NCI-H526 (cell line): ENCODE measurements at places on chromosomes 7 and 10.

DNA sequence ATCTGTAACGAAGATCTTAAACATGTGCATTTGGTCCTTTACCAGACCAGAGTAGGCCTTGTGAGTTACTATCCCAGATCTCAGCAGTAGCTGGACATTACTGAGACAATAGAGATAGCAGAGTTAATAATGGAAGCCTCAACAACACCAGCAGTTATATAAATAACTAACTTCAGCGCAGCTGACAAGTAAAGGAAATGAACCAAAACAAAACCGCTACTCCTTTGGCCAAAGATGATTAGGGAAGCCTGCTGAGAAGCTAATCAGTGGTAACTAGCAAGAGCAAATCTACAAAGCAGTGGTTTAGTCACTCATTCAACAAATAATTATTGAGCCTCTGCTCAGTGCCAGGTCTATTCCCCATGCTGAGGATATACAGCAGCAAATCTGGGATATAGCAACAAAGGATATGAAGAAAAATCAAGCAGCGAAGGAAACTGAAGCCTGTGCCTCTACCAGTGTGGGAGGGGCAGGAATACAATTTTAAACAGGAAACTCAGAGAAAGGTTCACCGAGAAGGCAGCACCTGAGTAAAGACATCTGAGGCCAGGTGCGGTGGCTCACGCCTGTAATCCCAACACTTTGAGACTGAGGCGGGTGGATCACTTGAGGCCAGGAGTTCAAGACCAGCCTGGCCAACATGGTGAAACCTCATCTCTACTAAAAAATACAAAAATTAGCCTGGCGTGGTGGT is 103.6 kb downstream of the ELMO1 start:
- no peak for DNase-seq

DNA sequence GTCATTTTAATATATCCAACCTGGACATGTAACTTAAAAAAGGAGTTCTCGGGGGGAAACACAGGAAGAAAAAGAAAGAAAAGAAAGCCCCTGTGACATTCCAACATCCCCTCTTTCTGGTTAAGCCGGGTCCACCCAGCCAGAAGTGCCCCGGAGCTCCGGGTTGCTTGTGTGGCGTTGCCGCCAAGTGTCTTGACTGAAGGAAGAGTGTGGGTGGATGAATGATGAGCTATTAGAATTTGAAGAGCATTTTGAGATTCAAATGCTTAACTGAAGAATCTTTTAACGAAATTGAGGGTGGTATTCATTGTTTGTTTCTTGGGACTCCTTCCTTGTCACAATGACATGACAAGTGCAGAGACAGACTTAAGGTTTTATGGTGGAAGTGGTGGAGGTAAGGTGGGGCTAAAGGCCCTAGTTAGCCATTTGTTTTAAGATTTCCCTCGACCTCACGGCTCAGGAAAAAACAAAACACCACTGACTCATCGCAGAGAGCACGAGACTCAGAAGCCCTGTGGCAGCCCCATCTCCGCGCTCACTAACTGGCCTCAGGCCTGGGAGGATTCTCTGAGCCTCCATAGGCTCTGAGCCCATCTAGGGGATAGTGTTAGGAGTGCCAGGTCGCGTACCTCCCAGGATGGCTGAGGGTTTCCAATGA is 1.8 kb upstream of the GLI3 start:
- DNase-seq: no peak

DNA sequence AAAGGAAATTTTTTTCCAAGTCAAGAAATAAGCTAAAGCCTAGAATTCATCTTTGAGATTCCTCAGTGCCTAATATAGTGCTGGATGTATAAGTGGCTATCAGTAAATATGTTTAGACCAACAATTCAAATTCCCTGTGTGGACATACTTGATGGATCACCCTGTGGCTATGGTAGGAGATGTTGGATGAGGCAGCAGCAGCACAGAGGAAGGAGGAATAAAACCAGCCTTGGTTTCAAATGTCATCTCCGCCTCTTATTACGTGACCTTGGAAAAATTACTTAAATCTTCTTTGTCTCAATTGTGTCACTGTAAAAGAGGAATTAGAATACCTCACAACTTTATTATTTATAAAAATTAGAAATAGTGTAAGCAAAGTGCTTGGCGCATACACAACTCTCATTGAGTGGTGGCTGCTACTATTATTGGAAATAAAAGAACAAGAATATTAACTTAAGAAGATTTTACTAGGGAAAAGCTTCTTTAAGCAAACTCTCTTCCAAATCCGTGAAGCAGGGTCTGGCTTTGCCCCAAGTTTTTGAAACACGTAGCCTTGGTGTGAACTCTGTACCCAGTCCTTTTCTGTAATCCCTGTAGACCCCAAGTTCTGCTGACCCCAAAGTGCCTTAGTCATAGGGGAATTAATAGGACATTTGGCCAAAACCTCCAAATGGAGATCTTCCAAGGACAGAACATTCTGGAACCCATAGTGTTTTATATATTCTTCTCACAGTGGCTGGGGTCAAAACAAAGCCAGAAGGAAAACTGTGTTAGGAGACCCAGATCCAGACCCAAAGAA is 283.8 kb downstream of the PTEN start:
- DNase-seq: no peak

- no peak for DNase-seq
Measured at GRCh38 chr10:3451516-3452172, 279.1 kb upstream of the PITRM1 start.

DNA sequence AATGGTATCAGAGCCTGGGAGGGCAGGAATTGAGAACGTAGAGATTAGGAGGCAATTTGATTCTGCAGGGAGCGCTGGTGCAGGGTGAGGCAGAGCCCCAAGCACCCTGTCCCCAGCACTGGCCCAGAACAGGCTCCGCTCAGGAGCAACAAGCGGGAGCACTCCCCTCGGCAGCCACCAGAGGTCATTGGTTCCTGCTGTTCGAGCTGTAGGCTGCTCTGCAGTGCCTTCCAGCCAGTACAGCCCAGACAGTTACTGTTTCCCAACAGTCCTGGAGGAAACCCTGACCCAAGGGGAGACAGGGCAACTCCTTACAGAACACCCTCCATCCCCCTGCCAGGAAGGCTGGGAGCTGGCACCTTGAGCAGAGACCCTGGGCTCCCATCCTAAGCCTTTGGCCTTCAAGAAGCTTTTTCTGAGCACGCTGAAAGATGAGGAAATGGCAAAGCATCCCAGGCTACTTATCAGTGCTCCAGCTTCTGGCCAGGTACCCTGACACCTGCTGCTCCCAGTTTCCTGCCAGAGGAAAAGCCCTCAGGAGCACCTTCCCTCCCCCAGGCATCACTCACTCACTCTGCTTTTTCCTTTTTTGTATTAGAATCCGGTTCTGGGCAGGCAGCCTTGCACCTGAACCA is 71.2 kb upstream of the EFCAB10 start:
- peak; percentile 48 for DNase-seq
